NCI-H526 treated with DMSO at 0.1 percent for 48 hours (cell line): ENCODE measurements at places on chromosomes 5 and 9.

GRCh38 chr5:146877783-146878475 lies 628 bp downstream of the PPP2R2B start:
- DNase-seq = no peak

DNA sequence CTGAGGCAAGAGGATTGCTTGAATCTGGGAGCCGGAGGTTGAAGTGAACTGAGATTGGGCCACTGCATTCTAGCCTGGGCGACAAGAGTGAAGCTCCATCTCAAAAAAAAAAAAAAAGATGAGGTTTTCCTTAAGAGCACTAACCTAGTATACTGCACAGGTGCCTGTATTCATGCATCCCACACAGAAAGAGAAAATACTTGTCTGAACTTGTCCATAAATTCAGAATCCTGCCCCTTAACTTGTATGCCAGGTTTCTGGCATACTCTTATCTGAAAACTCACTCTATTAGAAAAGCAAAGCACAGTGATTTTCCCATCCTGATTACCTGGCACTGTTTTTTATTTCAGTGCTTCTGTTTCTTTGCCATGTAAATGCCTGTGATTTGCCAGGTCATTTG lies 125.3 kb upstream of the CDKN2B start:
- DNase-seq = no peak

DNA sequence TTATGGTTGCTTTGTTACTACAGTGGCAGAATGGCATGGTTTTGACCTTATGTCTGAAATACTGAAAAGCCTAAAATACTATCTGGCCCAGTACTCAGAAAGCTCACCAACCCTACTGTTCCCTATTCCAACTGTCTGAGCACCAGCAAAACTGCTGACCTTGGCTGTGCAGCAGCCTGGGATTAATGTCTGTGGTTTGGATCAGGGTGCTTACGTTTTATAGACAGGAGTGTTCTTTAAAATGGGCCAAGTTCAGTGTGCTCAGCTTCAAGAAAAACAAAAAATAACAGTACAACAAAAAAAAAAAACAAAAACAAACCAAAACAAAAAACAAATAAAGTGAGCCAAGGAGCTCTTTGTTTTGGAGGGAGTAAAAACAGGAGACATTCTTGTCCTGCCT lies 36.4 kb downstream of the SLC28A3 start:
- no peak for DNase-seq

DNA sequence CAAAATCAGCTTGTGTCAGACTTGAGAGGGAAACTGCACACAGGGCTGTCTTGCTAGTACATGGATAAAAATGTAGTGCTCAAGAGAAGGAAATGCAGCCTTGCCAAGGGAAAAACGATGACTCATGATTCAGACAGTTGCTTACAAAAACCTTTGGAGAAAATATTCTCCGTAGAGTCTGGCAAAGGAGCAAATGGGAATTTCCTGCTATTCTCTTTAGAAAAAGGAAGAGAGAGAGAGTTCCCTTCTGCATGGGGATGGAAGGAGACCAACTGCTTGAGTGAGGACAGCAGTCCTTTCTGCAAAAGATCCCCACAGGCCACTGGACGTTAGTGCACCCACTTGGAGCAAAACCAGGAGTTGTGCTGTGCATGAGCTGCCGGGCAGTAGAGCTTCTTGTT lies 7.6 kb downstream of the IFNB1 start:
- DNase-seq = no peak

GRCh38 chr5:136208916-136209315 lies 16.0 kb upstream of the SMIM32 start:
- no peak for DNase-seq

GRCh38 chr5:143036146-143036927 lies 266.2 kb downstream of the ARHGAP26 start:
- no peak for DNase-seq

DNA sequence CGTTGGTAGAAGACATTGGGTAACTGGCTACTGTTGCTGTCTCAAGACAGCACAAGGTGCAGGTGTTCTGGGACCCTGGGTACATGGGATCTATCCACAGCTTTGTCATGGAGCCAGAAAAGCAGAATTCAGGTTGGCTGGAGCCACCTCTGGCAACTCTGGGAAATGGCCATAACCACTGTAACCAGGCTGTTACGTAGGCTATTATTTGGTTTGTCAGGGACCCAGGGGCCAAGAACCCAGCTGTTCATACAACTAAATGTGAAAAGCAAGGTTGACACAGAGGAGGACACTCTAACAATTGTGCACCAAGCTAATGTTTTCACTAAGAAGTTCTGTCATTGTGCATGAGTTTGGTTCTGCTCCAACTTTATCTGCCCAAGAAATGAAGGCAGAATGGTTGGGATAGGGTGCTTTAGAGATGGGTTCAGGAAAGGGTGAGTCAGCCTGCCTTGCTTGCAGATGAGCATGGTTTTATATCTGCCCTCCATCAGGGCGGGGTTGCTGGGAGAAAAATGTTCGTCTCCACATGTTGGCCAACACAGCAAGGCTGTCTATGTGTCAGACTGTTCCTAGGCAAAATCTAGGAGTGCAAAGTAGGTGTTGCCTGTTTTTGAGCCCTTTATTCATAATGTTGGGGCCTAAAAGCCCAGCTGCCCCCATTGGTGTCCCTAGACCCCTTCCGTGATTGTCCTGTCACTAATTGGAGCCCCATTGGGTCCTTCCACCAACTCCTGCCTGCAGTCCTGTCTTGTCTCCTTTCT lies 131.3 kb upstream of the DAP start:
- no peak for DNase-seq

GRCh38 chr5:76696251-76696650 lies 19.7 kb upstream of the F2R start:
- DNase-seq = no peak

DNA sequence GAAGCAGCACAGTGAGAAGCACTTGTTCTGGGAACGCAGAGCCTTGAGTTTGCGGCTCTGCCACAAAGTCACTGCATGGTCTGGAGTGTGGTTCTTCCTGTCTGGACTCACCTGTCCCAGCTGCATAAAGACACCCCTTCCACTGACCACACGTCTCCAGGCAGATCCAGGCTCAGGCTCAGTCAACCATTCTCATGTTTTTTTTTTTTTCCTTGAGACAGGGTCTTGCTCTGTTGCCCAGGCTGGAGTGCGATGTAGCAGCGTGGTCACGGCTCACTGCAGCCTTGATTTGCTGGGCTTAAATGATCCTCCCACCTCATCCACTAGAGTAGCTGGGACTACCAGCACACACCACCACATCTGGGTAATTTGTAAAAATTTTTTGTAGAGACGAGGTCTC lies 102.9 kb upstream of the KLF4 start:
- DNase-seq = no peak

- no peak for DNase-seq
Measured at GRCh38 chr9:3137347-3137695, 293.4 kb upstream of the PUM3 start.

GRCh38 chr5:171755354-171755821 lies 30.2 kb upstream of the SMIM23 start:
- DNase-seq = no peak

DNA sequence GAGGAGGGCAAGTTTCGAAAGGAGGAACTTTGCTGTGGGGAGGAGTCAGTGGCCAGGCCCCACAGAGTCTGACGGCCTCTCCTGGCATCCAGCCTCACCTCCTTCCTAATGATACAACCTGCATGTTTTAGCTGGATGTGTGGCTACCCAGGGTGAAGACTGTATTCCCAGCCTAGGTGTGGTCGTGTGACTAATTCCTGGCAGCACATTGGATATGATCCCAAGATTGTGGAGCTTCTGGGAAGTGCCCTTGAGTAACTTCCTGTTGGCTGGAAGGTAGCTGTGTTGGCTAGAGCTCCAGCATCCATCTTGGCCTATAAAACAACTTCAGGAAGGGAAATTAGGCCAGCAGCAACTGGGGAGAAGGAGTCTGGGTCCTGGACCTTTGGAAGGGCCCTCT lies 19.0 kb upstream of the LPCAT1 start:
- DNase-seq = no peak

GRCh38 chr5:97047076-97047475 lies 95.3 kb downstream of the LIX1 start:
- no peak for DNase-seq

- peak; percentile 27 for DNase-seq
Measured at GRCh38 chr9:8857926-8858595, 1058.5 kb upstream of the DMAC1 start.

DNA sequence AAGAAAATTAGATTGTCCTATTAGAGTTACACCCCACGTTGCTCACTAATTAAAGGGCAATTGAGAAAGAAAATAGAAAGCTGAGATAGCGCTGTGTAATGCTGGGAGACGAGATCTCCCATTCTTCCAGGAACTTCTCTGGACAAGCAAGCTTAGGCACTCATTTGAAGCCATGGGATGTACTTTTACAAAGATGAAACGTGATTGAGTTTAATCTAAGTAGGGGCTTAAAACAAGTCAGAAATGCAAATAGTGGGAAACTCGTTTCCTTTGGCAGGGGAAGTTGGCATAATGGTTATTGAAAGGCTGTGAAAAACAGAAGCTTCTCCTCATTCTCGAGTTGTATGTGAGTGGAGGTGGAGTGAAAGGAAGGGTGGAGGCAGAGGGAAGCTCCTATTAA lies 3.7 kb downstream of the PRDM6 start:
- DNase-seq = no peak

DNA sequence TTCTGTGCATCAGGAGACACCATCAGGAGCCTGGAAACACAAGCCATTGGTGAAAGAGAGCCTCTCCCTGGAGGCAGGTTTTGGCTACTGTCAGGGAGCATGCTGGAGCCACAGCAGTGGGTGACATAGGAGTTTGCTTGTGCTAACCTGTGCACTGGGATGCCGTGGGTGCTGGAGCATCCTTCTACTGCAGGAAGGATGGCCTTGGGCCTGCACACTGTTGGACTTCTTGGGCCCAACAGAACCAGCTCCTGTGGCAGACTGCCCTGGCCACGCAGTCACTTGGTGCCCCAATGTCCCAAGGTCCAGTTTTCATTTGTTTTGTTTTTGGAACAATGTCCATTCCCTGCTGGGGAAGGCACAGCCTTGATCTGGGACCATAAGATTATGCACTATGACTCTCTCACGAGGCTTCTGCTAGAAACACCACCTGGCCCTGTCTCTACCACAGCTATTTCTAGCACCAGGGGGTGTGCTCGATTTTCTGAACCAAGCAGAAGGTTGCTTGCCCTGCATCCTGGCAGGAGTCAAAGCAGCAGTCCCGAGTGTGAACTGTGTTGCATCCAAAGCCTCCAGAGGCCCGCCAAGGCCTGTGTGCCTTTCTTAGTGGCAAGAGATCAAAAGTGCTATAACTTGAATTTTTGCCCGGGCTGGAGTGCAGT lies 5.5 kb upstream of the LTC4S start:
- no peak for DNase-seq

- no peak for DNase-seq
Measured at GRCh38 chr9:137492464-137493363, 33.6 kb upstream of the NSMF start.

- DNase-seq = no peak
Measured at GRCh38 chr5:61228691-61229280, 66.5 kb upstream of the SMIM15 start.
